ENCODE measurements at places on chromosomes 1 and 21.

- DNase-seq: no peak
Measured at GRCh38 chr1:41775956-41776585, 142.7 kb downstream of the HIVEP3 start.

GRCh38 chr1:54804471-54805132, 3.5 kb upstream of the TTC22 start:
- DNase-seq: no peak

GRCh38 chr1:21100481-21100921, 76.2 kb downstream of the EIF4G3 start:
- peak; percentile 58 for DNase-seq

GRCh38 chr1:85033221-85033620, 15.1 kb downstream of the MCOLN3 start:
- no peak for DNase-seq

DNA sequence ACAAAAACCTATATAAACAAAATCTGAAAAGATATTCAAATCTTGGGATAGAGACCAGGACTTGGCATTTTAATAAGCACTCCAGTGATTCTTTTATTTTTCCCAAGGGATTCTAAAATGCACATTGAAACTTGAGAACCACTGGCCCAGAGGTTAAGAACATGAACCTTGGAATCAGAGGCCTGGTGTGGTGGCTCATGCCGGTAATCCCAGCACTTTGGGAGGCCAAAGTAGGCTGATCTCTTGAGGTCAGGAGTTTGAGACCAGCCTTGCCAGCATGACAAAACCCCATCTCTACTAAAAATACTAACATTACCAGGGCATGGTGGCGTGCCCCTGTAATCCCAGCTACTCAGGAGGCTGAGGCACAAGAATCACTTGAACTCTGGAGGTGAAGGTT, 12.9 kb upstream of the CEP85 start:
- no peak for DNase-seq

DNA sequence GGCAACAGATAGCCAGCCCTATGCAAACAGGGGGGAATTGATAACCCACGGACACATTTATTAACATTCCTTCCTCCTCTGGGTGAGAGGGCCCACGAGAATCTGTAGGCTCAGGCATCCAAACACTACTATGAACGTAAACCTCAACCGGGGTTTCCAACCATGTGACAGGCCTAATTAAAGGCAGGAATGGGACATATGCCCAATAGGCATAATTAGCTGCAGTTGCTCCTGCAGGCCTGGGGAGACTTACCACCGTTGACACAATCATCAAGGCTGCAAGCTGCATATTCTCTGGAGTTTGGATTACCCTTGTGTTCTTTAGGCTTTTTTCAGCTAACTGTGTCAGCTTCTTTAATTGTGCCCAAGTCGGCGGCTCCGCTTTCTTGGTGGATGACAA, 22.2 kb upstream of the GBP1 start:
- DNase-seq: no peak

DNA sequence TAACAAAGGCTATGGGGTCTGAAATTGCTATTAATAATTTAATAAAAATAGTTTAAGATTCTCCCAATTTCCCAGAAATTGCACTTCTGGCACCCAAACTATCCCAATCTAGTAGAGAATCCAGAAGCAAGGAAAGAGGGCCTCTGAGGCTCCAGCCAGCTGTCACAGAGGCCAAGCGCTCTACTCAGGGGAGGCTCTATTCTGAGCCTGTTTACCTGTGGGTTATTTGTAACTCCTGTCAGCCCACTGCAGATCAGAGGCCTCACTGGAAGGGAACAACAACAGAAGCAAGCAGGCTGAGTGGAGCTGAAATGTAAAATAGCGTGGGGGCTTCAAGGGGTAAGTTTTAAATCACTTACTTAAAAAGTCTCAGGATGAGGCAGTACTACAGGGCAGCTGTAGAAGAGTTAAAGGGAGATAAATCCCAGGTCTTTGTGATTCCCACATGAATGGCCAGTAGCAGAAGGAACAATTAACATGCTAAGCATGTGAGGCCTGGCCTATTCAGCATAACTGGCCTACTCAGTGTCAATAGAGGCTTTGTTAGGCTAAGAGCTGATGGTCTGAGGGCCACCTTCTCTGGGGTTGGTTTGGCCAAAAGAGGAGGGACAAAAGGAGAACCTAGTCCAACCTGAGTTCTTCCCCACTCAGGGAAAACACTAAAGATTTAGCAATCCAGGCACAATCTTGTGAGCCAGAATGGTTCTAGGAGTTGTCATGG, 12.8 kb downstream of the ZNF687 start:
- no peak for DNase-seq

GRCh38 chr1:173917149-173917548, at the start of gene SERPINC1:
Gene SERPINC1 (minus strand): TSS chr1:173917327. CDS start chr1:173917259, 68 bp downstream.
- DNase-seq: no peak

GRCh38 chr1:46081206-46081605, 51.2 kb downstream of the PIK3R3 start:
- no peak for DNase-seq

DNA sequence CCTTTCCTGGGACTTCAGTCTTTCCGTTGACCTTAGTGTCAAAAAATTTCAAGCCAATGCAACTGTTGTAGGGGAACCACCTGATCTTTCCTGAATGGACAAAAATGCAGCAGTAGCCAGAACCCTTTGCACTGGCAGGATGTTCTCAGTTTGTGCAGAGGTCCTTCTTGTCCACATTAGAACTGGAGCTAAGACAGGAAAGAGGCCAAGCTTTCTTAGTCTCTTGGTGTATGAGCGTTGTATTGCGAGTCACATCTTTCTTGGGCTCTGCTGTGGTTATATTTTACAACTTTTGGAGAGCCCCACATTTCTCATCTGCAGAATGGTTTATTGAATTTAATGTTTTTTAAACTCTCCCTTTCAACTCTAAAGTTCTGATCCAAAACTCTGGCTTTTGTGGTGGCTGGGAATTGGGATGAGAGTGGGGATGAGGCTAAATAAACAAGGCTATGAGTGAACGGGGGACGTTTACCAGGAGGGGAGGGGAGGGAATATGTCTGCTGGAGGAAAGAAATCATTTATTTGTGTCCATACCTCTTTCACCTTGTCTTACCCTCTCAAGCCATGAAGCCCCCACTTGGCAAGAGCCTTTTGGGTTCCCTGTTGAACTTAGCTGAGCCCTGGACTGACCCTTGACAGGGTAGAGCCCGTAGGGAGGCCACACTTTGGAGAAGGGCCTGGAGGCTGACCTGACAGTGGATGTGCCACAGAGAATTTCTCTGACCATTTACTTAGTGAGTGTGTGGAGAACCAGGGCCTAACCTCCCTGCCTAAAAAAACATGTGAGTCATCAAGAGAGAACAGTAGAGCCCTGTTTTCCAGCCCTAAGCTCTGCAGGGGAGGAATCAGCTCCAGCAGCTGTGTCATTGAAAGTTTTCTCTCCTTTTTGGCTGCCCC, 586 bp downstream of the CHI3L2 start:
- no peak for DNase-seq

DNA sequence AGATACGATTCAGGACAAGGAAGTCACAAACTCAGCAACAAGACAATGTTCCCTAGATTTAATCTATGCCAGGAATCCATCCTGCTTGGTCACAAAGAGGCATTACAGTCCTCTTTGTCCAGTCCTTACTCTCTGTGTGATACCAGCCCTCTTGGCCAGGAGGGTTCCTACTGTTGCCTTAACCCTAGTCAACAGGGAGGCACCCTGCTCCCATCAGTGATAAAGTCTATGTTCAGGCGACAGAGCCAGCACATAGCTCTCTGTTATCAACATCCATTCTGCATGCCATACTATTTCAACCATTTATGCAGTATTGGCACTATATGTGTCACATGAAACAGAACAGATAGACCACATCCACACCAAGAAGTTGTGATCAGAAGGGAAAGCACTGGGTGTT, 4.4 kb upstream of the NPL start:
- no peak for DNase-seq

- DNase-seq: no peak
Measured at GRCh38 chr21:45551316-45551715, 9.1 kb upstream of the SLC19A1 start.

GRCh38 chr1:6904476-6905170, 119.4 kb downstream of the CAMTA1 start:
- no peak for DNase-seq

DNA sequence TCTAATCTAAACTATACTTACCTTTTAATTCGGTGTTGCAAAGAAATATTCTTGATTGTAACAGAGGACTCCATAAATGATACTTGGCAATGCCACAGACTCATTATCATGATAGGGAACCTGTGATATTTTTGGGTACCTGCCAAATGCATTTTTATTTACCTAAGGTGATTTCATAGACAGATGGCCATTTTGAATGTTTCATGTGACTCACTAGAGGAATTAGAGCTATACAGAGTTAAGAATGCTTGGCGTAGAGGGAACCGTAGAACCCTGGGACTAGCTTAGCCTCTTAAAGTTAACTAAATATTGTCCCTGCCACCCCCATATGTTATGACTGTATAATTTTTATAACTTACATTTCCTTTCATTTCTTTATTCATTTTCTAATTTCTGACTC, 136.1 kb downstream of the DISP1 start:
- no peak for DNase-seq

DNA sequence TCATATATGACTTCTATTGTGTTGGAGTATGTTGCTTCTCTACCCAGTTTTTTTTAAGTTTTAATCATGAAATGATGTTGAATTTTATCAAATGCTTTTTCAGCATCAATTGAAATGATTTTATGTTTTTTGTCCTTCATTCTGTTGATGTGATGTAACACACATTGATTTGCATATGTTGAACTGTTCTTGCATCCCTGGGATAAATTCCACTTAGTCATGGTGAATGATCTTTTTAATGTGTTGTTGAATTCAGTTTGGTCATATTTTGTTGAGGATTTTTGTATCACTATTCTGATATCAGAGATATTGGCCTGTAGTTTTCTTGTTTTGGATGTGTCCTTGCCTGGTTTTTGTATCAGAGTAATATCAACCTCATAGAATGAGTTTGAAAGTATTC, 46.6 kb upstream of the CD55 start:
- DNase-seq: no peak

DNA sequence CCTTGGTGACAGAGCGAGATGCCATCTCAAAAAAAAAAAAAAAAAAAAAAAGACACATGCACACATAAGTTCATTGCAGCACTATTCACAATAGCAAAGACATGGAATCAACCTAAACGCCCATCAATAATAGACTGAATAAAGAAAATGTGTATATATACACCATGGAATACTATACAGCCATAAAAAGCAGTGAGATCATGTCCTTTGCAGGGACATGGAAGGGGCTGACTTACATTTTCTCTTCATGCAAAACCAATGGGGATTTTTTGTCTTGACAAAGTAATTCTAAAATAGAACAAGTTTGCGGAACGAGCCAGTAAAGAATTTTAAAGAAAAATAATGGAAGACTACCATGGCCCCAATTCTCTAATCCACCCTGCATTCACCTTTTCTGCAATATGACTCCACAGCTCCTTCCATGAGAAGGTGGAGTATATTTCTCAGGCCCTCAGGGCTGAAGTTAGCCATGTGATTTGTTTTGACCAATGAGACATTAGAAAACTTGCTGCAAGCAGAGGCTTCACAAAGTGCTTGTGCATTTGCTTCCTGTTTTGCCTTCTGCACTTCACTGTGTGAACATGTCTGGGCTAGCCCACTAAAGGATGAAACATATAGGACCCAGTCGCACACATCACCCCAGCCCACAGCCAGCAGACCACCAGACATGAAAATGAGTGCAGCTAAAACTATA, 78.8 kb upstream of the NR5A2 start:
- peak; percentile 5 for DNase-seq

DNA sequence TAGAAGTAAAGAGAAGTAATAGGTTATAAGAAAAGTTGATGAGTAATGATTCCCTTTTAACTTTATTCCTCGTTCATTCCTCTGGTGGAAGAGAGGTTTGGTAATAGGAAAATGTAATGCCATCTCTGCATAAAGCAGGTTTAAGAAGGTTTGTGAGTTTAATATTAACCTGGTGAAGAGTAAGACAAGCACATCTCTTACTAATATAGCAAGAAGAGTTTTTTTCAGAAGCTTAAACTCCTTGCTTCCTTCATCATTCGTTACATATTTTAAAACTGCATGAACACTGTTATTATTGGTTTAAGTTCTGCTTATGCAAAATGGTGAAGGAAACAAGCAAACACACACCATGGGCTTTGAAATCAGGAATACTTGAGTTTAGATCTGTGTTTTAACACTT, 9.2 kb upstream of the PLA2G4A start:
- DNase-seq: no peak

DNA sequence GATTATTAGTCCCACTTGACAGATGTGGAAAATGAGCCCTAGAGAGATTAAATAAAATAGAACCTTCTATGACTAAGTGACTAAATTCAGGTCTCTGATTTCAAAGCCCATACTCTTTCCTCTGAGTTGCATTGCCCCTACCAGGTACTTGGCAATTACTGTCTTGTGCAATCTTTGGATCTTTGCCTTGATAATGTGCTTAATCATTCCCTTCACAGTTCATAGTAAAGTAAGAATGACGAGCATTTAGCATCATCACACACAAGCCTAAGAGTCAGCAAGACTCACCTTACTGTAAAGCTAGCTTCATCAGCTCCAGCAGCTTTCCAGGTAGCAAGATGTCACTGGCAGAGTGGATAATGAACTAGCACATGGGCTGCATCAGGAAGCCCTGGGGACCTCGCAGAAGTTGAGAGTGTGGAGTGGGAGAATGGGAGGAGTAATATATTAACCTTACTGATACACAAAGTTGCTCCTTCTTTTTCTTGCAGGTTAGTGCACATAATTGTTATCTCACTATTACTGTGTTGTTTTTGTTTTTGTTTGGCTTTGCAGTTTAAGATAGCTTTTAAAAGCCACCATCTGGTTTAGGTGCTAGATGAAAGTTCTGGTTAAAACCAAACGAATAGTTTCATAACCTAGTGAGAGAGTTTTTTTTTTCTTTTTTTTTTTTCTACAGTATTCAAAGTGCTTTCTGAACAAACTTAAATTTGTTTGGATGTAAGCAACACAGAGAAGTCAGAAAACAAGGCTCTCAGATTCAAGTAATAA, 71.8 kb downstream of the PBX1 start:
- no peak for DNase-seq

- no peak for DNase-seq
Measured at GRCh38 chr1:17140279-17140678, 21.0 kb upstream of the PADI2 start.

All from SK-N-MC (cell line).